Fibroblast of the aortic adventitia (primary cell): ENCODE measurements at places on chromosomes 16 and 17.

DNA sequence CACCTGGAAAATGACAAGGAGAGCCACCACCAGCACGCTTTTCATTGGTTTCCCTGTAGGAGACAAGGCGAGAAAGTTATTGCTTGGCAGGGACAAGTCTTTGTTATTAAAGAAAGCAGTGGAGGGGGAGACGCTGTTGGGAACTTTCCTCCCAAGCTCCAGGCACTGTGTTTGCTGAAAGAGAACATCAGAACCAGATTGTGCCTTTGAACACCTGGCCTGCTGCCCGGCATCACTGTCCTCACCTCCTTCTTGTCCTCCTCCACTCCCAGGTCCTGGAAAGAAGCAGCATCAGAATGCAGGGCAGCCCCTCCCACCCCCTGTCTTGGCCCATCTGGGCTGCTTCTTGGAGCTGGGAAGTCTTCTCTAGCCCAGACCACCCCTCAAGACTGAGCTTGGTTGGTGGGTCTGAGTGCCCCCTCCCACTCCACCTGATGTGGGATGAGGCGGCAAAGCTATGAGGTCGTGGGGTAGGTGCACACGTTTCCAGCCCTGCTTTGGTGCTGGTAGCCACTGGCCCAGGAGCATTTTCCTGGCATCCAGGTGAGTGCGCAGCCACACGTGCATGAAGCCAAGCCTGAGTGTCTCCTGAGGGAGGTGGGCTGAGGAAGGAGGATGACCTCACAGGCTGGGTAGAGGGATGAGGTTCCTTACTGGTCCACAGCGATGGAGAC, 6.2 kb downstream of the CCR7 start:
- no peak for DNase-seq

GRCh38 chr16:71883168-71883848, 674 bp downstream of the ZNF821 start:
- peak; percentile 13 for DNase-seq

- DNase-seq = no peak
Observed at GRCh38 chr16:69469807-69470561, 45.6 kb downstream of the CYB5B start.

DNA sequence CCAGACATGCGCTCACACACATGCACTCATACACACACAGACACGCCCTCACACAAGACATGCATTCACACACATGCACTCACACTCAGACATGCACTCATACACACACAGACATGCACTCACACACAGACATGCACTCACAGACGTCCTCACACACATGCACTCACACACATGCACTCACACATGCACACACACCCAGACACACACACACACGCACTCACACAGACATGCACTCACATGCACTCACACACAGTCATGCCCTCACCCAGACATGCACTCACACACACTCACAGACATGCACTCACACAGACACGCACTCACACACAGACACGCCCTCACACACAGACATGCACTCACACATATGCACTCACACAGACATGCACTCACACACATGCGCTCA, 2.1 kb upstream of the ZNF469 start:
- no peak for DNase-seq

- DNase-seq = peak; percentile 84
Observed at GRCh38 chr17:48576479-48577309, 1.5 kb downstream of the HOXB4 start.

DNA sequence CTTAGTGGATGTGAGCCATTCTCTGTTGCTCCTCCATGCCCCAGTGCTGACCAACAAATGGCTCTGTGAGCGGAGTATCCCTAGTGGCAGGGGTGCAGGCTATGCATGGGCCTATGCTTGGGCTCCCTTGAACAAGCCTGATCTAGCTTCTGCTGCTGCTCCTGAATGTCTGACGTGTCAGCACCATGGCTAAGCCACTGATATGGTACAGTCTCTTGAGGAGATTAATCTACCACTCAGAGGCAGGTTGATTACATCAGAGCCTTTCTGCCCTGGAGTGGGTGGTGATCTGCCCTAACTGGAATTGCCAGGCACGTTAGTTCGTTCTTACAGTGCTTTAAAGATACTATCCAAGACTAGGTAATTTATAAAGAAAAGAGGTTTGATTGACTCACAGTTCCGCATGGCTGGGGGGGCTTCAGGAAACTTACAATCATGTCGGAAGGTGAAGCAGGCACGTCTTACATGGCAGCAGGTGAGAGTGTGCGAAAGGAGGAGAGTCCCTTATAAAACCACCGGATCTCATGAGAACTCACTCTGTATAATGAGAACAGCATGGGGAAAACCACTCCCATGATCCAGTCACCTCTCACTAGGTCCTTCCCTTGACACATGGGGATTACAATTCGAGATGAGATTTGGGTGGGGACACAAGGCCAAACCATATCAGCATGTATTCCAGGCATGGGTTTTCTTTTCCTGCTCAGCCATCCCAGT, 41.5 kb upstream of the B4GALNT2 start:
- no peak for DNase-seq

- no peak for DNase-seq
Observed at GRCh38 chr16:2470603-2471015, 488 bp upstream of the NTN3 start.

- DNase-seq = peak; percentile 28
Observed at GRCh38 chr17:1232786-1233185, 37.5 kb upstream of the BHLHA9 start.

GRCh38 chr17:50036455-50037261, 19.3 kb upstream of the ITGA3 start:
- DNase-seq = no peak

- peak; percentile 35 for DNase-seq
Observed at GRCh38 chr16:28609631-28610594, at the start of gene SULT1A1. Gene SULT1A1 (minus strand): TSS chr16:28610044. CDS start chr16:28608855, 1,189 bp downstream.

- peak; percentile 19 for DNase-seq
Observed at GRCh38 chr16:46817961-46818360, 13.0 kb downstream of the C16orf87 start.

GRCh38 chr17:66508896-66509844, 206.8 kb downstream of the PRKCA start:
- peak; percentile 96 for DNase-seq
